ENCODE measurements at places on chromosomes 5 and 9. TPM values are rescaled to one million over a fixed set of nuclear protein-coding genes. Genes with fewer than 3 reads are reported as not detected.

- DNase-seq = no peak
Measured at GRCh38 chr9:133304158-133304470, 29.1 kb upstream of the ABO start.

Gene ESM1
- total RNA-seq = not detected

DNA sequence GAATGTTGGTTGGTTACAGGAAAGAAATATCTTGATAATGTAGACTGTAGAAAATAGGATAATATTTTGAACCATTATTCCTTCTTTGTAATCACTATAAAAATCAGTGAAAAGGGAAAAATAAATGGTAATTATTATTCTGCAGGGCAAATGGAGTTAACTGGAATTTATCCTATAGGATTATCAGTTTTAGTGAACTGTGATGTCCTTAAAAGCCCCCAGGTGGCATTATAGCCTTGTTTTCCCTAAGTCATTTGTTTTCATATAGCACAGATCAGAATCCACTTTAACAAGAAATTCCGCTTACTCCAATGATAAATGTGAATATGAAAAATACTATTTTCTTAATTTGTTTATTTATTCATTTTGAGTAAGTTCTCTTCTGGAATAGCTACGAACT is 26.2 kb upstream of the WDR41 start:
- no peak for DNase-seq

GRCh38 chr5:117488976-117489500 is 914.4 kb upstream of the SEMA6A start:
- DNase-seq = no peak

DNA sequence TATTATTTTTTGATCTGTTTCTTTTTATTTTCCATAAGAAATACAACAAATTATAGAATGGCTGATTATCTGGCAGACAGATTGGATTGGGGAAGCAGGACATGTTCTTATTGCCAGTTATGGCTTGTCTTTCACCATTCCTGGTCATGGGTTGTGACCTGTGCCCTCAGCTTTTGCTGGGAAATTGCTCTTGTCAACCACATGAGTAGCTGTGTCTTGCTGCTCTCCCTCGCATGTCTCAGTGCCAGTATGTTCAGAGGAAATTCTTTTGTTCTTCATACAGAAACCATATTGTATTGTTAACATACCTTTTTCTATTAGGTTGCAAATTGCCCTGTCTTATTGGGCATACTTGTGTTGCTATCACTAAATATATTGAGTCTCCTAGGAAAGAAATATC is 344.1 kb downstream of the OSTF1 start:
- no peak for DNase-seq

Gene RASEF
- 31.9 TPM for total RNA-seq

Gene NTRK2
- 1.2 TPM for total RNA-seq

GRCh38 chr9:115946530-115946929 is 207.1 kb upstream of the PAPPA start:
- no peak for DNase-seq

Gene MEIKIN
- not detected for total RNA-seq

DNA sequence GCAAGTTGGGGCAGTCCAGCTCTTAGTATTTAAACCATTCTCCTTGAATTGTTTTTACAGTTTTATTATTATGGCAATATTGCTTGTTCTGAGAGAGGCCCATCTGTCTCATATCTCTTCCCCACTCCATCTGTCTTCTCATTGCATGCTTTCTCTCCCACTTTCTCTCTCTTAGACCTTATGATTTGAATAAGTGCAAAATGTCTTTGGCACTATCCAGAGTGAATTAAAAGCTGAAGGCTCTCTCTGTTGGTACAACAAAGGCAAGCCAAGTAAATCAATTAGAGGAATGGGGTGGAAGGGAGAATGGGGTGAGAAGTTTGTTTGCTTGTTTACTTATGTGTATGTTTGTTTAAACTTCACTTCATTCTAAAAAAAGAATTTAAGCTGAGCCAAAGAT is 195.3 kb upstream of the RFX3 start:
- no peak for DNase-seq
